ENCODE measurements at places on chromosomes 13 and 19.

- no peak for DNase-seq
Observed at GRCh38 chr19:1922803-1923202, 17.6 kb downstream of the ADAT3 start.

DNA sequence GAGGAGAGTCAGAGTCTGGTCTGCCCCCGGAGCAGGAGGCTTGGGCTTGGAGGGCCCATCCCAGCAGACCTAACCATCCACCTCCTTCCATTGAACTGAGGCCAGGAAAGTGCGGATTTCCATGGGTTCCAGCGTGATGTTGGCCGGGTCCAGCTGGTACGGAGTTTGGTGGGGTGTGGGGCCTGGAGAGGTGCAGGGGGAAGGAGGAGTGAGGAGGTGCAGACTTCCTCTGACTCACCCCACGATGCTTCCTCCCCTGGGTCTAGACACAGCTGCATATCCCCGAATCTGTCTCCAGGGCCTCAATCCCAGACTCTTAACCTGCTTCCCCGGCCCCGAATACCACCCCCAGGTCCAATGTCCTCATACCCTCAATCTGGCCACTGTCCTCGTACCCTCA lies 20.0 kb downstream of the MAN2B1 start:
- no peak for DNase-seq

- peak; percentile 78 for DNase-seq
Observed at GRCh38 chr19:14450168-14450874, 17.2 kb downstream of the PKN1 start.

DNA sequence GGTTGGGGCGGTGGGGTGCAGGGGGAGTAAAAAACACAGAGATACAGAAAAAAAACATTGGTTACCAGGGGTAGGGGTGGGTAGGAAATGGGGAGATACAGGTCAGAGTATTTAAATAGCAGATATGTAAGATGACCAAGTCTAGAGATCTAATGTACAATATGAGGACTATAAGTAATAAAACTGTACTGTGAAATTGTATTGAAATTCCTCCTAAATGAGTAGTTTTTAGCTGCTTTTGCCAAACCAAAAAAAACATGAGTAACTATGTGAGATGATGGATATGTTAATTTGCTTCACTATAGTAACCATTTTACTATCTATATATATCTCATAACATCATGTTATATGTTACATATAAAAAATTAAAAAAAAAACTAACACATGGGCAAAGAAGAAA lies 29.6 kb downstream of the VWA8 start:
- no peak for DNase-seq

GRCh38 chr19:6279620-6279930 lies 200 bp downstream of the MLLT1 start:
- no peak for DNase-seq

Data from stimulated activated CD4-positive, alpha-beta T cell treated with anti-CD3 and anti-CD28 coated beads, Interleukin-15, amount 100 ng/mL, for 48 hours (primary cell).